MCF 10A (cell line): ENCODE measurements at places on chromosomes 7 and 10. TPM values are rescaled to one million over a fixed set of nuclear protein-coding genes. Genes with fewer than 3 reads are reported as not detected.

GRCh38 chr7:37107047-37107750 lies 341.5 kb downstream of the ELMO1 start:
- DNase-seq, result no peak

DNA sequence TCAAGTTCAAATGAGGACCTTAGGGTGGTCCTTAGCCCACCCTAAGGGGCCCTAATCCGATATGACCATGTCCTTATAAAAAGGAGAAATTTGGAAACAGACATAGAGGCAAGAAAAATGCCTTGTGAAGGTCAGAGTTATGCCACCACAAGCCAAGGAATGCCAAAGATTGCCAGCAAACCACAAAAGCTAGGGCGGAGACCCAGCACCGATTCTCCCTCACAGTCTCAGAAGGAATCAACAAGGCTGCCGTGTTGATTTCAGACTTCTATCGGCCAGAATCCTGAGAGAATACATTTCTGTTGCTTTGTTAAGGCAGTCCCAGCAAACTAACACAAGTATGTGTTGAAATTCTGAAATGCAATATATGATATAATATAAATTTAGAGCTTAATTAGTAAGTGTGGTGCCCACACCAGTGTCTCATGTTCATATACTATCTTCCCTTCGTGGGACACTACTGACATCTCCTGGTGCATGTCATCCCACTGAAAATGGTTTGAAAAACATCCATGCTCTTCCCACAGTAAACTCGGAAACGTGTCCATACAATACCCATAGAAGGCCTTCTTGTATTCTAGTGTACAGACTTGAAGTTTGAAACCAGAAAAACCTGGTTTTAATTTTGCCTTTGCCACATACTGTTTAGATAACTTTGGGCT lies 349.0 kb downstream of the TNS3 start:
- no peak for DNase-seq

- no peak for DNase-seq
Measured at GRCh38 chr10:13993673-13994089, 337.0 kb downstream of the FRMD4A start.

DNA sequence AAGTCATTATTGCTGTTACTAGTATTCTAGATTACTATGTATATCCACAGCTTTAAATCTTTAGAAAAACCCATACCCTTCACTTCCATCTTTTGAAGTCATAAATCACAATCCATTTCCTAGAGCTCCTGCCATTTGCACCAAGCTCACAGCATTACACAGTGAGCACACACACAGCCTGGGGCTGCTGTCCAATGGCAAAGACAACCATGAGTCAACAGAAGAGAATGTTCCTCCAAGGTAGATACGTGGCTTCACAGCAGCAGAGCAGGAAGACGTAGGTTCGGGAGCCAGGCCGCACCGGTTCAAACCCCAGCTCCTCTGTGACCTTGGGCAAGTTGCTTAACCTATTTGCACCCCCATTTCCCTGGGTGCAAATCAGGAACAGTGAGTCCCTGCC lies 234.6 kb downstream of the DIP2C start:
- peak; percentile 92 for DNase-seq

GRCh38 chr7:120979765-120980499 lies 8.6 kb upstream of the CPED1 start:
- no peak for DNase-seq

- DNase-seq, result peak; percentile 14
Measured at GRCh38 chr10:71863203-71863602, 12.2 kb upstream of the PSAP start.

DNA sequence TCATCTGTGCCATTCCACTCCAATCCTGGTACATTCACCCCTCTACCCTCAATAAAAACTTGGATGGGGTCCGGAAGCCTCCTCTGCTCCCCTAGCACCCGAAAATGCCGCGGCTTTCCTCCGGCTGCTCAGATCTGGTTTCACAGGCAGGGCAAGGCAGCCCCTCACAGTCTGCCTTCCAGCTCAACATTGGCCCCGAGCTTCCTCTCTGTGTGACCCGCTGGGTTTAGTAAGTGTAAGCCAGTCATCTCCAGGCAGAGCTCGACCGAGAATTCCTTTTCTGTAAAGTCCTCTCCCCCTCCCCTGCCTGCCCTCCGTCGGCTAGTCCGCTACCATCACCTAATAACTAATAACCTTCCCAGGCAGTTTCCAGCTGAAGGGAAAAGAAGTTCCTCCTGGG lies 3.4 kb downstream of the INHBA start:
- no peak for DNase-seq

- DNase-seq, result no peak
Measured at GRCh38 chr7:33645104-33645503, 260.2 kb upstream of the BMPER start.

- DNase-seq, result peak; percentile 39
Measured at GRCh38 chr10:114550756-114551635, 107.1 kb downstream of the ABLIM1 start.

GRCh38 chr7:20102982-20103381 lies 114.2 kb downstream of the MACC1 start:
- DNase-seq, result no peak

DNA sequence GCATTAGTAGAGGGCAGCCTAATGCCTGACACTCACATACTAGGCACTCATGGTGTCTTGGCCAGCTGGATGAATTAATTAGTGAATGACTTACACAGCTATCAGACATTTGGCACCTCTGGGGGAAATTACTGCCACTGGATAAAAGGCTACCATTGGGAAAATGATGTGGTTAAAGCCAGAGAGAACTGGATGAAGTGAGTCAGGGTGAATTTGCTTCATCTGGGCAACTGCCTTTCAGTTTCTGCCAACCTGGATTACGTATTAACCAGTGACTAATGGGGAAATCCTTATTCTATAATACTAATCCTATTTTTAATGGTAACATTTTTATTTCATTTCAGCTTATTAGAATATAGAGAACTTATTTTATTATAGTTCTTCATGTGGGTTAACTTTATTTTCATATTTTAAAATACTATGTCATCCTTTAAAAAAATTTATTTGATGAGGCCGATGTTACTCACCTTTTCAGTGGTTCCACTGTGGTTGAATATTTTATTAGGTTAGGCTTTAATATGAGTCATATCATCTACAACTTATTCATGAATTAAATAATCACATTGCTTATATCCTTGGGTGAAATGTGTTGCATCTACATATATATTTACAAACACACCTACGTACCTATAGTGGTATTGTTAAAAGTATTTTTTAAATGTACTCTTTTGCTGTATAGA lies 85.6 kb upstream of the CAPZA2 start:
- DNase-seq, result peak; percentile 94

DNA sequence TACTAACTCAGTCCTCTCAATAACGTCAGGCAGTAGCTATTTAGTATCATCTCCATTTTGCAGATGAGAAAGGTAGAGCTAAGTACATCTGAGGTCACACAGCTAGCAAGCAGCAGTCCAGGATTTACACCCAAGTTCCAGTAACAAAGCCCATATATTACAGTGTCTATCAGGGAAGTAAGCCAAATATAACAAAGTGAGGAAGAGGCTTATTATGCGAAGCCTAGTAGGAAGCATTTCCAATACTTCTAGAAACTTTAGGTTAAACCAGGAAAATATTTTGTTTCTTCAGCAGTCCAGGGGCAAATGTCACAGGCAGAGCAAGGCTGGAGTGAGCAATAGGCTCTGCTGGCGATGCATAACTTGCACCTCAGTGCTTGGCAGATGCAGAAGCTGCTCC lies 53.9 kb downstream of the NOC3L start:
- DNase-seq, result no peak

DNA sequence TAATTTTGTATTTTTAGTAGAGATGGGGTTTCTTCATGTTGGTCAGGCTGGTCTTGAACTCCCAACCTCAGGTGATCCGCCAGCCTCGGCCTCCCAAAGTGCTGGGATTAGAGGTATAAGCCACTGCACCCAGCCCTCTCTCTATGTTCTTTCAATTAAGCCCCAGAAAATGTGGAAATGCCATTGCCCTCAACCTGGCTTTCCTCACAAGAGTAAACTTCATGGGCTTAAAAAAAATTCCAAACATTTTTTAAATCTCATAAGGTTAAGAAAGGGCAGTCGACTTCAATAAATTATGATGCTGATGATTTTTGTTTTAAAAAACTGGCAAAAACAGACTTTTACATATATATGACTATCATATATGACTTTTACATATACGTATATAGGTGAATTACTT lies 107.6 kb downstream of the TES start:
- DNase-seq, result no peak

- DNase-seq, result no peak
Measured at GRCh38 chr10:6171881-6172695, 30.6 kb upstream of the PFKFB3 start.

GRCh38 chr7:49424109-49424508 lies 349.3 kb upstream of the VWC2 start:
- DNase-seq, result no peak

DNA sequence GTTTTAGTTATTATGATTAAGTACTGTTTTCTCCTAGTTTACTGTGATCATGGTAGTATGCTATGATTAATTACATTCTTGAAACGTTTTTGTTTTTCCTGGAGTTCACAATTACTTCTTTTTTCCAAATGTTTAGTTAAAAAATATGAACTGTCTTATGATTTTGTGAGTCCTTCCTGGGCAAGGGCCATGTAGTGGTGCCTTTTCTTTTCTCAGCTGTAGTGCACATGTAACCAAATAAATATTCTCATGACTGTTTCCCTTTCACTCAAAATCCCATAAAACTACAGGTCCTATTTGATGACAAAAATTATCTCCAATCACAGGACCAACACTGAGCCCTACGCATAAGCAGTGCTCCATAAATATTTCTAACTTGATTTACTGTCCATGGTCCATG lies 118.9 kb upstream of the EGR2 start:
- DNase-seq, result no peak

- no peak for DNase-seq
Measured at GRCh38 chr7:30584965-30585364, 9.7 kb upstream of the GARS1 start.

DNA sequence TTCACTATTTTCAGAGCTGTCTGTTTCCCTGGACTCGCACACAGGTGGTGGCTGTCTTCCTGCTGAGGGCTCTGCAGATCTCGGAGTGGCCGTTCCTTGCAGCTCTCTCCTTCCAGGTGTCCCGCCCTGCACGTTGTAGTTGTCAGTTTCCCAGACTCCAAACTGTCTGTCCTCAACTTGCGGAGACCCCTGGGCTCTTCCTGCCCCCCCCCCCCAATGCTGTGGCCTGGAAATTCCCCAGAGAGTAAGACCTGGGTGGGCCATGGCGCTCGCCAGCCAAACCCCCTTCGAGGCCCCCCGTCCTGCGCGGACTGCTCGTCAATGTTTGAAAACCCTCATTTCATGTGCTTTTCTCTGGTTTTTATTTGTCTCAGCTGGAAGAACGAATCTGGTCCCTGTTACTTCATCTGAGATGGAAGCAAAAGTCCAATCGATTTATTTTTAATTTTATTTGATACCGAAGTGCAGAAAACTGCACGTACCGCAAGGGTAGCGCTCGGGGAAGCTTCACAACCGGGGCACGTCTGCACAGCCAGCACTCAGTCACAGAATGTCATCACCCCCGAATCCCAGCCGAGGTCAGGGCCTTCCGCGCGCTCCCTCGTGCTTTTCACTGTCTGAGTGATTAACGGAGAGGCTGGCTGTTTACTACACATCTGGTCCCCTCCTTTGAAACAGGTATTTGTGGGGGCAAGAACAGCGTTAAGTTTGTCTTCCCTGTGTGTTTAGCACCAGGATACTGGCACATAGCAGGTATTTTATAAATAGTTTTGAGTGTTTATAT lies 46.4 kb upstream of the NKX6-2 start:
- no peak for DNase-seq

The HSPB1 gene
- total RNA-seq, result 158 and 198 TPM in 2 replicates

The SEMA3D gene
- total RNA-seq, result not detected in 2 replicates

The CUBN gene
- total RNA-seq, result 1.2 and 1.3 TPM in 2 replicates

The NEUROG3 gene
- total RNA-seq, result not detected in 2 replicates

The ACSM6 gene
- total RNA-seq, result not detected in 2 replicates
